Stimulated activated CD4-positive, alpha-beta T cell treated with anti-CD3 and anti-CD28 coated beads, Interleukin-4, amount 100 ng/mL, for 24 hours (primary cell): ENCODE measurements at places on chromosomes 5 and 9.

DNA sequence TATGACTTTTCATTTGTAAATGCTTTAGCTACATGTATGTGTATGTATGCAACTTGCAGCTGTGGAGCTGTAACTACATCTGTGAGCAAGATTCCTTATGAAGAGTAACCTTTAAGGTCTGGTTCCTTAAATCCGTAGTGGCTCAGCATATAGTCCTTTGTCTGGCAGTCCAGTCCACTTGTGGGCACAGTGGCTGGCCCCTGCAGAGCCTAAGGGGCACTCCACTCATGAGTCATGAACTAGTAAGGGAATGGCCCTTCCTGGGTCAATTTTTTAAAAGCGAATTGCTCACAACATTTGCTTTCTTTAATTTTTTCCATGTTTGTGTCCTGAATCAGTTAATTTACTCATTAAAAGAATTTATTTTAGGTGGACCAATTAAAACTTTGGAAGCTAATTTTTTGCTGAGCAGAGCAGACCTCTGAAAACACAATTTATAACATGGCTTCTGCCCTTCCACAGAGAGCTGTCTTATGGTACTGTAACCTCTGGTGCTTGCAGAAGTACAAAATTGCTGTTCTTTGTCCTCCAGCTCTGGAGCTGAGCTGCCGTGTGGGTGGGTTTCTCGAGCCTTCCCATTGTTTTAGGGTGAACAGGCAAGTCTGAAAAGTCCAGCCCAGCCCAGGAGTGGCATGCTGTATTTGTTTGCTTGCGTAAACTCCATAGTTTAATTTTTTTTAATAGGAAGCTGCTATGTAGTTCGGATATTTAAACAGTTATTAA is 110.1 kb downstream of the MVB12B start:
- DNase-seq: no peak

GRCh38 chr5:56402266-56403220 is 169.4 kb upstream of the ANKRD55 start:
- no peak for DNase-seq

GRCh38 chr9:131318231-131319085 is 28.9 kb downstream of the PLPP7 start:
- DNase-seq: no peak

DNA sequence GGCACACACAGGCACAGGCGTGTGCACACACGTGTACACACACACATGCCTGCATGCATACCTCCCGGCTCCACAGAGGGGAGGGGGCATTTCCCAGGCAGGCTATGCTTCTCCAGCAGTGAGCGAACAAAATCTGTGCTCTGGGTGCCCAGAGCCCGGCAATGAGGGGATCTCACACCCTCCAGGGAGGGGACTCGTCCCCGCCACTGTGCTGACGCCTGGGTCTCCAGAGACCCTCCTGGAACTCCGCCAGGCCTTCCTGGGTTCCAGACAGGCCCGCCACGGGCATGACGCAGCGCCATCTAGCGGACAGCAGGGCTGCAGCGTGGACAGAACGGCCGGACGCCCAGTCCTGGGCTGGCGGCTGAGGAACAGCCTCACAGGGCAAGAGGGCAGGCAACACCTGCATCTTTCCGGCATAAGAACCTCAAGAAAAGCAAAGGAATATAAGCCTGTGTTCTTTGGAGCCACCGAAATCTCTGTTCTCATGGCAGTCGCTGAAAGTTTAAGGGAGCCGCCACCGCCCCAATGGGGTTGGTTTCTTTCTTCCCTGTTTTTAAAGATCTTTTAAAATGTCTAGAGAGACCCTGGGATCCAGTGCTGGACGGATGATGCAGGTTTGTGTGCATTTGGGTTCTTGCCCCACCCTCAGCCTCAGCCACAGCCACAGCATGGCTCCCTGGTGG is 135.6 kb upstream of the PPP1R26 start:
- peak; percentile 44 for DNase-seq

GRCh38 chr9:135521608-135522095 is 412 bp downstream of the LCN1 start:
- DNase-seq: no peak

- DNase-seq: no peak
Measured at GRCh38 chr5:173664154-173664526, 47.7 kb upstream of the BOD1 start.

GRCh38 chr5:175772747-175773533 is 98.4 kb upstream of the CPLX2 start:
- DNase-seq: no peak

DNA sequence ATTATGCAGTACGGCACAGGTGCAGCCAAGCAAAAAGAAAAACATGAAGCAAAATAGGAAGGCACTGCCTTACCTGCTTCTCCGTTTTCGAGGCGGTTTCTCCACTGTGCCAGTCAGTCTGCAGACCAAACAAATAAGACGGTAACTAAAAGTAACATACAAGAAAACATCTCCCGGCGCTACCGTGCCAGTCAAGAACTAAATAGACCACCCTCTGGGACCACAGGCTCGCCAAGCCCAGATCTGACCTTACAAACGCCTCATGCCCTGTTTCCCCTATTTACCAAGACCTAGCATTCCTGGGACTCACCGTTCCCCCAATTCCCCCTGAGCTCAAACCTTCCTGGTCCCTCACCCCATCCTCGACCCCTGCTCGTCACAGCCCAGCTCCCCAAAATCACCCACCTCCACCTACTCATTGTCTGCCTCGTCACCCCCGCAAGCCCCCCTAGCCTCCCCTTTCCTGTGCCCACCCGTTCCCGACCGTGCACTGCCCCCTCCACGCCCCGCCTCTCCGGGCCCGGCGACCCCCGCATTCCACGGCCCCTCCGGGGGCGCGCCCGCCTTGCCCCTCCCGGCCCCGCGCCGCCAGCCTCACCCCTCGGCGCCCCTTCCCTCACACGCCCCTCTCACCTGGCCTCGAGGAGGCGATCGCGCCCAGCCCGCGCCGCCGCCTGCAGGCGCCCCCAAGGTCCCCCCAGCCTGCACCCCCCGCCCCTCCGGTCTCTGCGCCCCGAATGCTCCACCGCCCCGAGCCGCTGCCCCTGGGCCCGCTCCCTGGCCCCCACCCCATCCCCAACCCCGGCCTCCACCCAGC is 560 bp downstream of the SCAI start:
- DNase-seq: peak; percentile 7

GRCh38 chr5:150622157-150622556 is 18.3 kb upstream of the SYNPO start:
- no peak for DNase-seq

GRCh38 chr9:93301911-93302541 is 118.1 kb downstream of the WNK2 start:
- peak; percentile 2 for DNase-seq

DNA sequence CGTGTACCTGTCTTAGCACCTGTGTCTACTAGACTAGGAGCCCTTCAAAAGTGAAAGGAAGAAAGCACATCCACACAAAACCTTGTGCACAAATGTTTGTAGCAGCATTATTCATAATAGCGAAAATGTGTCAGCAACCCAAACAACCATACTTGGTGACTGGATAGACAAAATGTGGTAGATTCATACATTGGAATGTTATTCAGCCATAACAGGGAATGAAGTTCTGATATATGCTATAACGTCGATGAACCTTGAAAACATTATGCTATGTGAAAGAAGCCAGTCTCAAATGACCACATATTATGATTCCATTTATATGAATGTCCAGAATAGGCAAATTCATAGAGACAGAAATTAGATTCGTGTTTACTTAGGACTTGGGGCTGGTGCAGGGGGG is 57.8 kb upstream of the LARP1 start:
- no peak for DNase-seq

GRCh38 chr9:90843525-90843924 is 41.9 kb downstream of the SYK start:
- DNase-seq: no peak
